C1 segment of cervical spinal cord (tissue), 14 donors: ENCODE measurements at places on chromosomes 3 and 15.

GRCh38 chr15:39285071-39285470, 295.8 kb upstream of the THBS1 start:
- no peak for DNase-seq

- DNase-seq = no peak
Measured at GRCh38 chr3:99774467-99774866, 43.2 kb upstream of the CMSS1 start.

- no peak for DNase-seq
Measured at GRCh38 chr3:134328846-134329245, 45.4 kb downstream of the AMOTL2 start.

- no peak for DNase-seq
Measured at GRCh38 chr3:123459862-123460261, 11.0 kb upstream of the ADCY5 start.

GRCh38 chr3:133890972-133891644, 4.6 kb downstream of the RAB6B start:
- no peak for DNase-seq

DNA sequence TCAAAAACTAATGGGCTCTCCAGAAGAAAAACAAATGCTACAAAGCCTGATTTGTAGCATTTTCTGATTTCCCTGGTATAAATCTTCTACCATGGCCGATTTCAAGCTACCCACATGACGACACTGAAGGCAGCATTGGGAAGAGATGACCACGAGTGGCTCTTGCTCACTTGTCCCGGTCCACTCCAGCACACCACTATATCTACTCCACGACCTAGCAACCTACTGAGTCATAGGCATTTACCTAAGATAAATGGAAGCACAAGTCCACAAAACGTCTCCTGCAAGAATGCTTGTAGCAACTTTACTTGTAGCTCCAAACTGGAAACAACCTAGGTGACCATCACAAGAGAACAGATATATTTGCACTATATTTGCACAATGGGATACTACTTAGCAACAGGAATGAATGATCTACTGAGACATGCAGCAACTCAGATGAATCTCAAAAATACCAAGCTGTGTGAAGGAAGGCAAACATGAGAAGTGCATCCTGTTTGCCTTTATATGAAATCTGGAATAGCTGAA, 60.8 kb upstream of the HES1 start:
- no peak for DNase-seq

DNA sequence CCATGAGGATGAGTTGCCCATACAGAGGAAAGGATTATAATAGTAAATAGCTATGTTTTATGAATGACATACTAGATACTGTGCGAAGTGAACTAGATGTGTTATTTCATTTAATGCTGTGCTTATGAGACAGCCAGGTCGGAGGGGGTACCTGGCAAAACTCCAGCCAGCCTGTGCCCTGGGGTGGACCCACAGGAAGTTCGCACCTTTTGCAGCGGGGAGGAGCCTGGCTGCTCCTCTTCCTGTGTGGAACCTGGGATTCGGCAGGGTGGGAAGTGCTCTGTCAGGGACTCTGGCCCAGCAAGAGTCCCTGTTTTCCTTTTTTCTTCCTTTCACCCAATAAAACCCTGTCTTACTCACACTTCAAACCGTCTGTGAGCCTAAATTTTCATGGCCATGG, 452.2 kb downstream of the IL5RA start:
- no peak for DNase-seq

DNA sequence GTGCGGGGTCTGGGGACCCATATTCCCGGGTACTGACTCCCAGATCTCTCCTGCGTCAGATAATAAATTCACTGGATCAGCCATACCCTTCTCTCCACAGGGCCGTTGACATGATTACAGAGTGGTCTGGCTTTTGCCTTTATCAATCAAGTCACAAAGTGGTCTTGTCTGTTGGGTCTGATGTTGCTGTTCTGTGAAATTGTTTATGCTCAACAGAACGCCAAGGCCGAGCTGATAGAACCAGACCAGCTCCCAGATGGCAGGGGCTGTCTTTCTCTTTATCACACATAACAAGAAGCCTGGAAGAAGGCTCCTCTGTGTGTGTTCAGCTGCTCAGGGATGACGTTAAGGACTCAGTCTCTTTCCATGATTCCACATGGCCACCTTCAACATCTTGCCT, 751 bp upstream of the DCLK3 start:
- no peak for DNase-seq

DNA sequence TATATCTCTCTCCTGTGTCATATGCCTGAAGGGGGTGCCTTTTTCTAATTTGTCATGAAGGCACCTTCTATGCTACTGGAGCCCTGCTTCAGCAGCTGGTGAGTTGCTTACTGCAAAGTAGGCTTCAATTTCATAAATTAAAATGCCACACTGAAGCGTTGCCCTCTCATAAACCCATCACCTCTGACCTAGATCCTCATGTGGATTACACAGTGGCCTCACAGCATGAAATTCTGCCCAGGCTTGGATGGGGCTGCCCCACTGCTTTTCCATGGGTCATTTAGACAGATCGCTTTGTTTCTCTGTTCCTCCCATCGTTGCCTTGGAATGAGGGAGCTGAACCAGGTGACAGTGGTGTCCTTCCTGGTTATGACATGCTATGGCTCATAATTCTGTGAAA, 131.2 kb downstream of the RPL22L1 start:
- no peak for DNase-seq

GRCh38 chr3:48429960-48430707, at the start of gene PLXNB1:
Gene PLXNB1 (minus strand): TSS chr3:48430086. CDS start chr3:48424611, 5,475 bp downstream.
- DNase-seq = no peak

GRCh38 chr3:106810300-106810875, 566.9 kb upstream of the CCDC54 start:
- DNase-seq = no peak

DNA sequence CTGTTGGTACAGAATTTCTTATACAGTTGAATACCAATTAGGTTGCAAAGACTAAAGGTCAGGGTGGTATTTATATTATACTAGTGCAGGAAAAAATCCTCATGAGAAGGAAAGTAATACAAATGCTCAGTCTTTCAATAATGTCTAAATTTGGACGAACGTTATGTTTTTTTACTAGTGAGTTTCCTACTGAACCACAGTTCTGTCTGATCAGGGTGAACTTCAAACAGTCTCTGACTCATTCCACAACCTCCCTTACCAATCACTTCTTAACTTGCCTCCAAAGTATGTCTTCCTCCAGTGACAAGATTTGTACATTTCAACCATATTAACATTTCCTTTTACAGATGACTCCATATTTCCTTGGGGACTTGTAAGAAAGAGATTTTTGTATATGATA, 3.4 kb downstream of the TMEM212 start:
- no peak for DNase-seq
